Activated naive CD8-positive, alpha-beta T cell treated with anti-CD3 and anti-CD28 coated beads for 36 hours (primary cell): ENCODE measurements at places on chromosomes 13 and 19. TPM values are rescaled to one million over a fixed set of nuclear protein-coding genes. Genes with fewer than 3 reads are reported as not detected.
A peak's percentile ranks its signal among the peaks of the same experiment; 100 is the strongest.

DNA sequence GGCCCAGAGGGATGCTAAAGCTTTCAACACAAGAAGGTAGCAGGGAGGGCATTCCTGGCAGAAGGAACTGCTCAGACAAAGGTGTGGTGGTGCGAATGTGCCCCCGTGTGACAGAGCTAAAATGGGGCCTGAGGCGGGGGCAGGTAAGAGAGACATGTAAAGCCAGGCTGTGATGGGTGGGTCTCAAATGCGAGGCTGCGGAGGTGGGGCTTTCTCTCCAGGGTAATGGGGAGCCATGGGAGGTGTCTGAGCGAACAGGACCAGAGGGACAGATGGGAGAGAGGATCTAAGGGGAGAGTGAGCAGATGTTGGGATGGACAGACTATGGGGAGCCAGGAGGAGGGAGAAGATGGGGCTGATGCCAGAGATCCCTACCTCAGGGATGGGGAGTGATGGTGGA lies 44.7 kb upstream of the NFIC start:
- no peak overlapping the region for H3K4me3 ChIP-seq
- H3K27ac ChIP-seq: no peak overlapping the region
- peaks cover 14% of the 10 kb centered on the region for H3K27me3 ChIP-seq
- no peak for DNase-seq

DNA sequence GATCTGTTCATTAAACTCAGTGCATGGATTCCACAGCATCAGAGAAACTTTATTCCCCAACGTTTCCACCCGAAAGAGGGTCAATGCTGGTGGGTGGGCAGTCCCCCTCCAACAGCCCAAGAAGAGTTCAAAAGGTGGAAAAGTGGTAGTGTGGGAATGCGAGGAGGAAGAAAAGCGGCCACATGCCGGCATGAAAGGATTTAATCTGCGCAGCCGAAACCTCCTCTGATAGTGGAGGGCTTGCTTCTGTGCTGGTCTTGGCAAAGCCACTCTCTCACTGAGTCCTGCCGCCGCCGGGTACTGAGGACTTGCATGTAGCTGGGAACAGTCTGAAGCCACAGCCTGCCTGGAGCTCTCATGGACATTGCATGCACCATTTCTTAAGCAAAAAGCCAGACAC lies 136.2 kb upstream of the ZNF536 start:
- H3K36me3 ChIP-seq: no peaks in the 10 kb centered on the region
- H3K27ac ChIP-seq: no peak overlapping the region
- peaks cover 58% of the 10 kb centered on the region for H3K27me3 ChIP-seq
- no peak for DNase-seq
- no peaks in the 10 kb centered on the region for H3K4me1 ChIP-seq
- H3K4me3 ChIP-seq: no peak overlapping the region

DNA sequence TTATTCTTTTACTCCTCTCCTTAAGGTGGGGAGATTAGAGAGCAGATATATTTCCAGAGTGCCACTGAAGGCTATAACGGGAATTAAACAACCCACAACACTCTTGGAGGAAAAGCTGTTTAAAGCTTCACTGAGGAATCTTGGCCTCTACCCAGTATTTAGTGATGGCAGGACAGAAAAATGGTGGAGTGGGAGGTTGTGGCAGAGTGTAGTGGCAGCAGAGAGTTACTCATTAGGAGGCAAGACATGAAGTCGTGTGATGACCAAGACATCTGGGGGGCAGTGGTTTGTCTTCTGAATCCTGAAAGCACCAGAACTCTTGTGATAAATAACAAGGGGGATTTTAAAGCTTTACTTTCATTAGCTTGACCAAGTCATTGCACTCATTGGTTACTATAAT lies 563.5 kb upstream of the SLITRK5 start:
- H3K36me3 ChIP-seq: no peaks in the 10 kb centered on the region
- H3K4me1 ChIP-seq: no peaks in the 10 kb centered on the region
- H3K4me3 ChIP-seq: no peak overlapping the region
- no peak overlapping the region for H3K27ac ChIP-seq
- no peaks in the 10 kb centered on the region for H3K27me3 ChIP-seq

DNA sequence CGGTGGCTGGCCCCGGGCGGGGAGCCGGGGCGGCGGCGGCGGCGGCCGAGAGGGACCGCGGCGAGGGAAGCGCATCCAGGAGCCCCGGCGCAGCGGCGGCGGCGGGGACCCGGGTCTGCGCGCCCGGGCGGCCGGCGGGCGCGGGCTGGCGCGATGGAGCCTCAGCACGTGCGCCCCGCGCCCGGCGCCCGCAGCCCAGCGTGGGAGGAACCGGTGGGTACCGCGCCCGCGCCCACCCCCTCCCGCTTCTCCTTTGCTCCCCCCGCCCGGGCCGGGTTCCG lies 7.8 kb upstream of the DGKH start:
- H3K27me3 ChIP-seq: no peaks in the 10 kb centered on the region
- no peak for DNase-seq
- no peak overlapping the region for H3K27ac ChIP-seq
- peaks cover 20% of the 10 kb centered on the region for H3K4me1 ChIP-seq

DNA sequence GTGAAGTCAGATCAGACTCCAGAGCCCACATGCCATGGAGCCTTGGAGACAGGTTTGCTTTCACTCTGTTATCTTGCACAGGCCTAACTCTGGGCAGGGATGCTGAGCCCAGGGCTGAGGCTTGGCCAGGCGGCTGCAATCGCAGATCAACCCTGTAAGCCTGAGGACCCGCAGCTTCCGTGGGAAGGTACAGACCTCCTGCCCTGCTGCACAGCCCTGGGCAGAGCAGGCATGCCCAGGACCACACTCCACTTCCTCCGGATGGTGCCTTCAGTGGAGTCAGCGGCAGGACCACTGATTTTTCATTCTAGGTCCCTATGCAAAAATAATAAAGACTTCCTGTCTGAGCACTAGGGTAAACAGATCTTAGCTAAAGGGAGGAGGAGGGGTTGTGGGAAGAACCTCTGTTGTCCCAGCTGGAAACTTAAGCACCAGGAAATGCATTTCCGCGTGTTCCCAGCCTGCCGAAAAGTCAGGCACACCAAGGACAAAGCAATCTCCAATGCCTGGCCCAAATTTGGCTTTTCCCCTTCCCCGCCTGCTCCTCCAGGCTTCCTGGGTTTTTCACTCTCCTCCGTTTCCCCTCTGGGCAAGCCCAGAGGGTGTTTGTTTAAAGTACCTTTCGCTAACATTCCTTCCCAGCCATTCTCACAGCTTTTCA lies 87.3 kb downstream of the KCTD15 start:
- H3K27me3 ChIP-seq: peaks cover 13% of the 10 kb centered on the region
- DNase-seq: no peak
- H3K27ac ChIP-seq: no peak overlapping the region

DNA sequence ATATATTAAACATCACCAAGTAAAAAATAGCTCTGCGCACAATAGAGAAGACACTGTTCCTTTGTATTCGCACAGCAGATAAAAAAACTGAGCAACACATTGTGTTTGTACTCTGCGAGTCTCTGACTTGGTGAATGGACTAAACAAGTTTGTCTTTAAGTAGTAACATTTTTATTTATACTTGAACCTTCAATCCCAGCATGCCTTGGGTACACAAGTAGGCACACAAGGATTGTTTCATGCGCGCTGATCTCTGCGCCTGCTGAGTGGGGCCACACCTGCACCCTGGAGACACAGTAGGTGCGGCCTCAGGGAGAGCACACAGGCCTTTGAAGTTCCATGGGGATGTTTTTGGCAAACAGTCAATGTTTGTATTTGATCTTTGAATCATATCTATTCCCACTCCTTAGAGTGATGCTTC lies 318.9 kb downstream of the MYO16 start:
- no peak overlapping the region for H3K4me3 ChIP-seq
- no peaks in the 10 kb centered on the region for H3K4me1 ChIP-seq
- H3K36me3 ChIP-seq: no peaks in the 10 kb centered on the region
- no peaks in the 10 kb centered on the region for H3K27me3 ChIP-seq

- H3K4me1 ChIP-seq: peaks cover 11% of the 10 kb centered on the region
- no peak for DNase-seq
- no peaks in the 10 kb centered on the region for H3K27me3 ChIP-seq
- peaks cover 2% of the 10 kb centered on the region for H3K36me3 ChIP-seq
- H3K27ac ChIP-seq: no peak overlapping the region
- no peak overlapping the region for H3K4me3 ChIP-seq
Measured at GRCh38 chr13:114136576-114136975, 4.2 kb upstream of the RASA3 start.

DNA sequence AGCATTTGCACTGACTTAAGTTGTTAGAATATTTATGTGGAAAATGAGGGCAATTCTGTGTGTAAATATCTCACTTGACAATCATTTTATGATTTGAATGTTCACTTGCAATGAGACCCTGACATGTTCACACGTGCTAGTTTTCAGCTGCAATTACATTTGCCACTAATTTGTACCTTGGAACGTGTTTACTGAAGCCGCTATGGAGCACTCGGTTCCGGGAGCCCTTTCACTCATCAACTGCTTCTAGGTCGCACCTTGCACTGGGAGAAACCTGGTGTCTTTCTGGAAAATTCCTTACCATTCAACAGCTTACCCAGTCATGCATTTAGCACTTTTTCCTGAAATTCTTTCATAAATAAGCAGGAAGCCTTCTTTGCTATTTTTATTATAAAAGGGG lies 229.6 kb downstream of the ZIC5 start:
- no peak for DNase-seq
- peaks cover 10% of the 10 kb centered on the region for H3K4me1 ChIP-seq
- H3K4me3 ChIP-seq: no peak overlapping the region
- H3K27me3 ChIP-seq: no peaks in the 10 kb centered on the region
- no peaks in the 10 kb centered on the region for H3K36me3 ChIP-seq
- H3K27ac ChIP-seq: no peak overlapping the region

- H3K4me3 ChIP-seq: no peak overlapping the region
- H3K36me3 ChIP-seq: no peaks in the 10 kb centered on the region
- DNase-seq: no peak
- H3K4me1 ChIP-seq: no peaks in the 10 kb centered on the region
- no peak overlapping the region for H3K27ac ChIP-seq
- H3K27me3 ChIP-seq: no peaks in the 10 kb centered on the region
Measured at GRCh38 chr19:28039677-28040381, 1173.1 kb downstream of the UQCRFS1 start.

DNA sequence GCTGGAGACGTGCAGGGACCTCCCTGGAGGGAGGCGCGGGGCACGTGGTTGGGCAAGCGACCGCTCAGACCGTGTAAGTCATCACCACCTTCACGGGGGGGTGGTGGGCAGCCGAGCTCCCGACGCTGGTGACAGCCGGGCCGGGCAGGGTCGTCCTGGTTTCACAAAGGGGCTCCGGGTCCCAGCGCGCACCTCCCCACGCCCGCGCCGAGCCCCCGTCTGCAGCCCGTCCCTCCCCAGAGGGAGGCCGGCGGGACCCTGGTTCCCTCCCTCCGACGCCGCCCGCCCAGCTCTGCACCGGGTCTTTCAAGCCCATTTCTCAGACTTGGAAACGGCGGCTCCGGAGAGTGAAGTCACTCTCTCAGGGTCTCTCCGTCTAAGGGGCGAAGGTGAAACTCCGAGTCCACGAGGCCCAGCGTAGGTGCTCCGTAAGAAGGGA lies 729 bp upstream of the ARID3A start:
- H3K36me3 ChIP-seq: peaks cover 4% of the 10 kb centered on the region
- H3K4me1 ChIP-seq: peaks cover 13% of the 10 kb centered on the region
- DNase-seq: no peak
- peak overlapping the region; percentile 20 for H3K27ac ChIP-seq
- no peaks in the 10 kb centered on the region for H3K27me3 ChIP-seq

- peaks cover 59% of the 10 kb centered on the region for H3K4me1 ChIP-seq
- H3K36me3 ChIP-seq: peaks cover 20% of the 10 kb centered on the region
- H3K27ac ChIP-seq: peak overlapping the region; percentile 87
Measured at GRCh38 chr13:114104655-114105520, 27.5 kb downstream of the RASA3 start.

DNA sequence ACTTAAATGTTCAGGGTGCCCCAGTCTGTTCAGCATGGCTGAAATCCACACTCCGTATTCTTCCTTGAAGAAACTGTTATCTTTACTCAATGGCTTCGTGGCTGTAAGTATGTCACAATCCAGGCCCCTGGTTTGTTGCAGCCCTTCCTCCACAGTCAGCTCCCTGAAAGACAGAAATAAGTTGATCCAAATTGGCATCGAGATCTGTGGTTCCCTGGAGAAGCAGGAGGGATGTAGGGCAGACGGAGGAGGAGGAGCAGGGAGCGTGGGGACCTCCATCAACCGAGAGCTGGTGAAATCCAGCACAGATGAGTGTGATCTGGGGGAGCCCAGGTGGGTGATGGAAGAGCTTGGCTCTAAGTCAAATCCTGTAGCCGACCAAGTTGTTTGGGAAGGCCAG lies 304 bp downstream of the TSPAN16 start:
- no peak overlapping the region for H3K27ac ChIP-seq
- peaks cover 4% of the 10 kb centered on the region for H3K4me1 ChIP-seq
- H3K36me3 ChIP-seq: no peaks in the 10 kb centered on the region

DNA sequence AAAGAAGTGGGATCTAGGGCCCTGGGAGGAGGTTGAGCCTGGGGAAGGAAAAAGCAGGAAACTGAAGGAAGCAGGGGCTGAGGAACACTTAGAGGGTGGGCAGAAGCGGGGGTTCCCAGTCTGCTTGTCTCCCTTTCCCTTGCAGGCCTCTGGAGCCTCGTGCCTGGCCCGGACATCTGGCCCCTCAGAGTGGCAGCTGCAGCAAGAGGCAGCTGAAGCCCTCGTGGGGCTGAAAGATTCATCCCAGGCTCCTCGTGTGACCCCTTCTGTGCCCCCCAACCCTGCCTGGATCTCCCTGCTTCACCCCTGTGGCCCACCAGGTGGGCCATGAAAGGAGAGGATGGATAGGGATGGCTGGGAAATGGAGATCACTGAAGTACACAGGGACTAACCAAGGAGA lies 5.5 kb downstream of the DMRTC2 start:
- no peaks in the 10 kb centered on the region for H3K36me3 ChIP-seq
- no peaks in the 10 kb centered on the region for H3K4me1 ChIP-seq
- no peak overlapping the region for H3K4me3 ChIP-seq
- no peak overlapping the region for H3K27ac ChIP-seq
- DNase-seq: no peak

DNA sequence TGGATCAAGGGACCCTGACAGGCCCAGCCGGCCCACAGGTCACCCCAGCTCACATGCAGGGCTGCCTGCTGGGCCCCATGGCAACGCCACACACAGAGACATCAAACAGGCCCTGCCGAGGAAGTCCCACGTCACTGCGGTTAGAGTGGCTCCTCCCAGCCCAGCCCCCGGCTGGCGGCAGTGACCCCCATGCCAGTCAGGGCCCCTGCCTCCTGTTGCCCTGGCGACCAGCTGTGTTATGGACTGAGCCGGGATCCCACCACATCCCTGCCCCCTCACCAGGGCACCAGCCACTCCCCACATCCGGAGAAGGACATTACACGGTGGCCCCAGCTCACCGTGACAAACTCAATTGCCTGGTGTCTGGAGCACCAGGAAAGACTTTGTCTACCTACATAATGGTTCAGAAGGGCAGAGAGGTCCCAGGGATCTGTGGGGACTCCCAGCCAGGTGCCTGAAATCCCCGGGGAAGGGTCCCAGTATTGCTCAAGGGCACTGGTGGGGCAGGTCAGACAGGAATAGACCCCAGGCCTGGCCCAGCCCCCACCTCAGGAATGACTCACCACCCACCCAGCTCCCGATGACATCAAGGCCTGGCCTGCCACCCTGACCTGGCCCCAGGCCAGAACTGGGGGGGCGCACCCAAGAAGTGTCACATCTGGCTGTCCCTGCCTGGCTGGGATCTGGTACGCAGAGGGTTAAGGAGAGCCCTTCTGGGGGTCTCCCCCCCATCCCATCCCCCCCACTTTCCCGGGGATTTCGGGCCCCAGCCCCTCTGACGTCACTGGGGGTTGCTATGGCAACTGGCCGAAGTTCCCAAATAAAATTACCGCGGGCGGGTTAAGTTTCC lies 30.2 kb upstream of the NANOS3 start:
- peak; percentile 99 for DNase-seq
- peak overlapping the region; percentile 98 for H3K27ac ChIP-seq
- H3K36me3 ChIP-seq: peaks cover 3% of the 10 kb centered on the region
- H3K27me3 ChIP-seq: no peaks in the 10 kb centered on the region

Gene KLK3
- total RNA-seq: not detected

Gene STOML3
- total RNA-seq: not detected
